Fibroblast of skin of left quadriceps (primary cell): ENCODE measurements at places on chromosomes 1 and 21.

DNA sequence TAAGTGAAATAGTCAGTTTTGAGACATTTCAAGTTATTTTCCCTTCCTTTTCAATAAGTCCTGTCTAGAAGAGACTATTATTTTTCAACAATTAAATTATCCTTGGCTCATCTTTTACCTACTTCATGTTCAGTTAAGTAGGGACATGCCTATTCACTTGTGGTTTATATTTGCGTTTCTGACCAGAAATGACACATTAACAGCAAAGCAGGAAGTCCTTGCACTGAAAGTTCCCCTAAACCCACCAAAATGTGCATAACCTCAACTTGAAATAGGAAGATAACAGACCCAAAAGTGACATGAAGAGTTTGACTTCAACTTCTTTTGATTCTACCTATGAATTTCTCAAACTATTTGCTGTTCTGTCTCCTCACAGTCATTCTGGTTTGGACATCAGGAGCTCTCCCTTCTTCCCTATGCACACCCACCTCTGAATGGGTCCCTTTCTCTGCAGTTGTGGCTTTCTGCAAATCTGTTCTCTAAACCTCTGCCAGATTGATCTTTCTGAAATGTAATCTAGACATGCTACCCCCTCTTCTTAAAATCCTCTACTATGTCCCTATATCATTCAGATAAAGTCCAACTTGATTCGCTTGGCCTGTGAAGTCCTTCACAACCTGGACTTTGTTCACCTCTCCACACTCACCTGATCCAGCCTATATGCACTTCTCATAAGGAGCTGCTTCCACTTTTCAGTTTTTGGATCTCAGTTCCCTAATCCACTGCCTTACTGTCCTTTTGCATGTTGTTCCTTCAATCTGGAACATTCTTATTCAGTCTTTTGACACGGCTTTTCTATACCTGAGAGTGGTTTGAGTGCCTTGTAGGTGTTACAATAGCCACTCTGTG, 661.5 kb upstream of the ADGRL4 start:
- no peak for DNase-seq

- DNase-seq: peak; percentile 65
Measured at GRCh38 chr1:156053768-156054499, at the start of gene UBQLN4. UBQLN4 (minus strand) TSS chr1:156053798; CDS start chr1:156053701, 97 bp downstream.

DNA sequence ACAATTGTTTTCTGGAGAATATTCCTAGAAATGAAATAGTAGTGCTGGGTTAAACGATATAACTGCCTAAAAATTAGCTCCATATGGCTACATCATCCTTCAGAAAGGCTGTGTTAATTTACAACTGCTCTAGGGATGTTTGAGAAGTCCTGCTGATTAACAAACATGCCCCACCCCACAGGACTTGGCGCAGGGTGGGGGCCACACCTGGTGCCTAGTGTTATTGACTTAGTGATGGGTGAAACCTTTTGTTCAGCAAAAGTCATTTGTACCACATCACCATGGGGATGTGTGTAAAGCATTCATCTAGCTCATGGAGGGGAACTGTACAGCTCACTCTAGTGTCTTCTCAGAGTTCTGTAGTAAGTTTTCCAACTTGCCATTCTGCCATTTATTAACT, 492.8 kb downstream of the CAMTA1 start:
- DNase-seq: no peak

- DNase-seq: no peak
Measured at GRCh38 chr1:242197907-242198820, 199.3 kb upstream of the MAP1LC3C start.

DNA sequence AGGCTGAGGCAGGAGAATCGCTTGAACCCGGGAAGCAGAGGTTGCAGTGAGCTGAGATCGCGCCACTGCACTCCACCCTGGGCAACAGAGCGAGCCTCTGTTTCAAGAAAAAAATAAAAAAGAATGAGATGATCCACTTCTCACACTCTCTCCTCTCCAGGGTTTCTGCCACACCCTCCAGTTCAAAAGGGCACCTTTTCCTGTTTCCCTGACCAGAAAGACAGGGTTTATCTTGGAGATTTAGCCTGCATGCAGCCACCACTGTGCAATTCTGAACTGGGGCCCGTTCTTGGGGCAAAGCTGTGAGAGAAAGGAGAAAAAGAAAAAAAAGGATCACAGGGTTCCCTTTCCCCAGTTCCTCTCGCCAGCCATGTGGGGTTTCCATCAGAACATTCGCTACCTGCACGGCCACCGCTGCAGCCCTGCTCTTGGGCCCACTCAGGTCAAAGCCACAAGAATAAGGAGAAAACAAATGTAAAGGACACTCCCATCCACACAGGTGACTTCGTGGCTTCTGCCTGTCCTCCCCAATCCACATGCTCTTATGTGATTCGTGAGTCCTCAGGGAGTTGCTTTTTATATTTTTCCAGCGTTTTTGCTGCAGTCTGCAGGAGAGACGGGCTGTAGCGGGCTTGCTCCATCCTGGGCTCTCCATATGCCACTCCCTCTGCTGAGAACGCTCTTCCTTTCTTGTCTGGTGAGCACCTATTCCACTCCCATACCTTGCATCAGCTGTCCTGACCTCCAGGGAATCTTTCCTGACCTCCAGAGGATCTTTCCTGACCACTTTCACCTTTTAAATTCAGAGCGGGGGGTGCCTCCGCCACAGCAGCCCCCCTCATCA, 26.4 kb downstream of the GNG4 start:
- DNase-seq: no peak

- peak; percentile 95 for DNase-seq
Measured at GRCh38 chr1:98090351-98090750, 169.5 kb upstream of the DPYD start.

- DNase-seq: no peak
Measured at GRCh38 chr1:227766015-227766634, 30.9 kb downstream of the SNAP47 start.

- no peak for DNase-seq
Measured at GRCh38 chr1:24955161-24955560, 25.1 kb upstream of the RUNX3 start.

DNA sequence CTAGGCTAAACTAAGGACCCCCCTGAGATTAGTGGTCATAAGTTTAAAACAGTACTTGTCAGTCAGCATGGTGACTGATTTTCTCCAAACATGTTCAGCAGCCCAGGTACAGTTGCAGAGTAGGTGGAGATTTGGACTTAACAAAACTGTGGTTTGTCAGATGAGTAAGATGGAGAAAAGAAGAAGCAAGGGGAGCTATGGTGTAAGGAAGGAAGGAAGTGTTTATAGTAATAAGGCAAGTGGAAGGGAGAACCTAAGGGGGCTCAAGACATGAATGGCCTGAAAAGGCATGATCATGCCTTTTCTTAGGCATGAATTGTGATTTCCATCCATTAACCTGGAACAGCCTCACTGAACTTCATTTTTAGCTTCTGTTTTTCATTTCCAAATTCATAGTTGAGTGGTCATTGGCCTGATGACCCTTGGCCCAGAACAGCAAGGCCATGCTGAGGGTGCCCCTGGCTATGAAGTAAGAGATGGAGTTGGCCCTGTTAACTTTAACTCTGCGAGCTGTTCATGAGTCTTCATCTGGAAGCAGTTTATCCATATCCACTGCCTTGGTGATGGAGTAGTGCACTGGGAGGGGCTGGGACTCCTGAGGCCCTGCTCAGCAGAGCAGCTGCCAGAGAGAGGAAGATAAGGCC, 60.7 kb downstream of the LRRC8D start:
- no peak for DNase-seq

DNA sequence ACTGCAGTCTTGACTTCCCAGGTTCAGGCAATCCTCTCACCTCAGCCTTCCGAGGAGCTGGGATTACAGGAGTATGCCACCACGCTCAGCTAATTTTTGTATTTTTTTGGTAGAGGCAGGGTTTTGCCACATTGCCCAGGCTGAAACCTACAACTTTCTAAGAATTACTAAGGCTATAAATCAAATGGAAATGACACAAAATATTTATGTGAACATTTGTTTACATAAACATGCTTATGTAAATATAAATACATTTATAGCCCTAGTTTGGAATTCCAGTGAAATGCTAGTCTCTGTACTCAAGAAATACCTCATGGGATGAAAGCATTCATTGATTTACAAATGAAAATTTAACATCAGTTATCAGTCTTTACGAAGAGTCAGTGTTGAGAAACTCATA, 47.8 kb downstream of the NVL start:
- DNase-seq: no peak

DNA sequence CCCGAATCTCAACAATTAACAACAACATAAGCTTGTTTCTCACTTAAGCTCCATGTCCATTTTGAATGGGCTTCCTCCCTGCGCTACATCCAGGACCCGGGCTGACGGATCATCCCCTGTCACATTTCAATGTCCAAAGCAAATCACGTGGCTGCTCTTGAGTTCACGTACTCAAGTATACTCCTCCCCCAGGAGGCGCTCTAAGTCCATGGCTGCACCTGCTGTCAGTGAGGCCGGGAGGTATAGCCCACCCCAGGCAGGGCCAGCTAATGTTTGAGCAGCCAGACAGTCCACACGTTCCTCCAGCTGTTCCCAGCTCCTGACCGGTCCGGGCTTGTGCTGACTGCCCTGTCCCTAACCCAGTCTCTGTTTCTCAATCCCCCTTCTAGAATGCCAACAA, 220.8 kb downstream of the SLC35F3 start:
- DNase-seq: no peak

DNA sequence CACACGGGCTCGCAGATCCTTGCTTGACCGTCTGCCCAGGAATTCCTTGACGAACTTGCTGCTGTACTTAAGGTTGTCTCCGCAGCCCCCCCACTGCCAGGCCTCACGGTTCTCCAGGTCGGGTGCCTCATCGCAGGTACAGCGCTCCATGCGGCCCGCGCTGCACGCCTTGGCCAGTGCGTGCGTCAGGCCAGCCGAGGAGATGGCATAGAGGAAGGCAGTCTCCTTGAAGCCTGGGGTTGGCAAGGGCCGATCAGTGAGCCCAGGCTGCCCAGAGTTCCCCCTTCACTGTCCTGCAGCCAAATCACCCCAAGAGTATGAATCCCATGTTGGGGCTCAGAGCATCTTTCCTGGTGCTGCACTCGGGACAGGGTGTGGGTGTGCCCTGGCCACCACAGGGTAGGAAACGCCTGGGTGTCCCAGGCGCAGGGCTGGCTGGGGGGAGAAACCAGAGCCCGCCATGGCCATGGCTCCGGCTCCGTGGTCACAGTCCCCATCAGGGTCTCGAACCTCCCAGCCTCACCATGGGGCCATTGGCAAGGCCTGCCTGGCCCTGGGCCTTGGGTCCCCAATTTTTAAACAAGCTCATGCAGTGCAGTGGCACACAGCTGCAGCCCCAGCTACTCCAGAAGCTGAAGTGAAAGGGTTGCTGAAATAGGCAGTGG, 23.4 kb downstream of the WNT9A start:
- DNase-seq: no peak

DNA sequence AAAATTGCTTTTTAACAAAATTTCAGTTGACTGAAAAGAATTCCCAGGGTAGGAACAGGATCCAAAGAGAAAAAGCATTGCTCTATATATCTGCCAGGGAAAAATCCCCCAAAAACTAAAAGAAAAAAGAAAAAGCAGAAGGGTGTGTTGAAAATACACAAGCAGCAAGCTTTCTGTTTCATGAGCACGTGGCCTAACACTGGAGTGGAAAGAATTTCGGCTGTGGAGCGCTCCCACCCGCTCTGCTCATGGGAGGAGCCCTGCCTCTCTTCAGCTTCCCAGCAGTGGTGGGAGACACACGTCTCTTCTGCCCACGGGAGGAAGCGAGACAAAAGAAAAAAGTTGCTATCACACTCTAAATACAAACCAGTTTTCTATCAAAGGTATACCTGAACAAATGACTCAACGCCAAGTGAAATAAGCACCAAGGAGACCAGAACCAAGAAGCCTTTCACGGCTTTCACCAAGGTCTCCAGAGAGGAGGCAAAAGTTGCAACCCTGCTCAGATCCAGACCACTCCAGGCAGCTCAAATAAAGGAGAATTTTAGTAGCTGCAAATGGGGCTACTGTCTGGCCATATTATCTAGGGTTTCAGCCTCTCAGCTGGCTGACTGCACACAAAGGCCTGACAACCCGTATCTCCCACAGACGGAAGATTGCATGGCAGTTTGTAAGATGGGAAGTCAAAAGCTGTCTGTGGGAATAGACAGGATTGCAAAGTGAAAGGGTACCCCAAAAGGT, 29.5 kb upstream of the ZNF496 start:
- no peak for DNase-seq

DNA sequence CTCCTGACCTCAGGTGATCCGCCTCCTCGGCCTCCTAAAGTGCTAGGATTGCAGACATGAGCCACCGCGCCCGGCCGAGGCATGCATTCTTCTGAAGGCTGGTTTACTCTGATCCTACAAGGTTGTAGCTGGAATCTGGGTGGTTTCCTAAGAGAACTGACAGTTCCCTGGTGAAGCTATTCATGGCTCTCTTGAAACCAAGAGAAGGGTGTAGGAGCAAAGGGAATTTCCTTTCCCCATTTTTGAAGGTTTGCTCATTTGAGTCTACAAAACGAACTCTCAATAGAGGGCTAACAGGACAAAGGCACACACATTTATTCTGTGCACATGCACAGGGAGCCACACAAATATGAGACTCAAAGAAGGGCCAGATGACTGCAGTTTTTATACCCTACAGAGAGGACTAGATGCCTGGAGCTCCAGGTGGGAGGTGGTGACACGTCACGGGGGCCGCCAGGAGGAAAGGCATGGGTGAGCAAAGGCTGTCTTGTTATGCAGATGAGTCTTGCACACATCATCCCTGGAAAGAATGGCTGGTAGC, 49.5 kb upstream of the ERRFI1 start:
- DNase-seq: no peak

DNA sequence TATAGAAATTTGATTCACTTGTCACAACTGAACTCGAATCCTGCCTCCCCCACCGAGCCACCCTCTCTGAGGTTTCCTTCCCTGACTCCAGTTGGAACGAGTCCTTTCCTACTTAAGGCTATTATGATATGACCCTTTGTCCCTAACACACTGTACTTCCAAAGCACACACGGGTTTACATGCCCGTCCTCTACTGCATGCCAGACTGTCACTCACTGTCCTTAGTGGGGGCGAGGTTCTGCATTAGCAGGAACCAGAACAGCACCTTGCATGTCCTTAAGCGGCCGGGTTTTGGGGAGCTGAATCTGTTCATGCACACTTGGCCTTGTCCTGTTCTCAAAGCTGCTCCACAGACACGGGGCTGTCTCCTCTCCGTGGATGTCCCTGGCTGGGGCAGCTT, 164.6 kb upstream of the KCNJ6 start:
- no peak for DNase-seq

DNA sequence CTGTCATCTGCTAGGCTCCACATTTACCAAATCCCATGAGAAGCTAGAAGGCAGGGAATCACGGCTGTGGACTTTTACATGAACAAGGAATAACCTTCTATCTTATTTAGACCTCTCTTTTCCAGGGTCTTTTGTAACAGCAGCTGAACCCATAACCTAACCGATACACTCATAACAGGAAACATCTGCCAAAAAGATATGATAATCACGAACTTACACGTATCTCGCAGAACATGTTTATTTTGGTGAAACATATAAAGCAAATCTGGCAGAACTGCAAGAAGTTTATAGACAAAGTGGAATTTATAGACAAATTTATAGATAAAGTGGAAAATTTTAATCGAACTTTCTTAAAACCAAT, 20.4 kb downstream of the TINAGL1 start:
- DNase-seq: no peak
